ENCODE measurements at places on chromosomes 1 and 21.

DNA sequence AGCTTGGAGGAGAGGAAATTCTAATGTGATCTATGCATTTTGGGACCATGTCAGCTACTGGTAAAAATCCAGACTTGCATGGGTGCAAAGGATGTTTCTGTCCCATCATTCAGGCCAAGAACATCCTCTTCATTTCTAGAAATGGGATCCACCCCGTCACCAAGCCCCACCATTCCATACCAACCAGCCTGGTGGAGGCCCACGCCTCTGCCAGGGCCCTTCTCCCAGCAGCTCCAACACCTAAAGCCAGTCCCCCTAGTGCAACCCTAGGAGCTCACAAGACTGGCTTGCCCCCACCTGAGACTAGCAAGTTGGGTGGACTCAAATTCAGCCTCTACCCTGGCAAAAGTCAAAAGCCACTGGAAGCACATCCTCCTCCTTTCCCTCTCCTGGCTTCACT lies 1.9 kb downstream of the ARHGEF11 start:
- no peak for DNase-seq

- no peak for DNase-seq
Observed at GRCh38 chr1:85452948-85453347, 12.0 kb downstream of the DDAH1 start.

DNA sequence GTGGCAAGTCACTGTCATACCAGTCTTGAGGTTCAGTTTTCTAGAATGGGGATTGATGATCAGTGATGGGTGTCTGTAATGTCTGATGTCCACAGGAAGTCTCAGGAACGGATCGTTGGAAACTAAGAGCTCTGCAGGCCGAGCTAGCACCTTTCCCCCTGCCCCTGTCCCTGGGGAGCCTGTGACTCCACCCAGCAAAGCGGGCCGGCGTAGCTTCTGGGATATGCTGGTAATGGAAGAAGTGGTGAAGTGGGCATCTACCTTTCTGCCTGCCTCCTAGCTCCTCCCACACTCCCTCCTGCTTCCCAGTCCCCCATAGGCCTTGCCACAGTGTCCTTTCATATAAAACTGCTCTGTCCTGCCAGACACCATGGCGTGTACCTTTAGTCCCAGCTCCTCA lies 13.4 kb downstream of the HYI start:
- no peak for DNase-seq

GRCh38 chr1:239575113-239575512 lies 188.7 kb downstream of the CHRM3 start:
- no peak for DNase-seq

DNA sequence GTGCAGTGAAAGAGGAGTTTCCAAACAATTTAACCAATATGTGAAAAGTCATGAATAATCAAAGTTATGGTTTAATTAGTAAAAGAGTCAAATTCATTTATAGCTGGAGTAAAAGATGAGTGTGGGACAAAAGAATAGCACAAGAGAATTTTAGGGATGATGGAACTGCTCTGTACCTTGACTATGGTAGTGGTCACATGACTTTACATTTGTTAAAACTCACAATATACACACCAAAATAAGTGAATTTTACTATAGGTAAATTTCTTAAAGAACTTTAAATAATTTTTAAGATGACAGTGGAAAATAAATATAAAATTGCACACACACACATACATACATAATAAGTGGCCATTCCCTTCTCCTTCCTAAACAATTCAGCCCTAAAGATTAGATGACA lies 13.6 kb downstream of the CDC42BPA start:
- DNase-seq, result no peak

- DNase-seq, result no peak
Observed at GRCh38 chr1:20483098-20483832, 2.7 kb downstream of the CAMK2N1 start.

GRCh38 chr1:182198006-182198605 lies 136.6 kb upstream of the ZNF648 start:
- DNase-seq, result no peak

- no peak for DNase-seq
Observed at GRCh38 chr1:201250326-201251011, 32.8 kb upstream of the PKP1 start.

- DNase-seq, result peak; percentile 25
Observed at GRCh38 chr1:150976879-150977694, 2.5 kb upstream of the CERS2 start.

DNA sequence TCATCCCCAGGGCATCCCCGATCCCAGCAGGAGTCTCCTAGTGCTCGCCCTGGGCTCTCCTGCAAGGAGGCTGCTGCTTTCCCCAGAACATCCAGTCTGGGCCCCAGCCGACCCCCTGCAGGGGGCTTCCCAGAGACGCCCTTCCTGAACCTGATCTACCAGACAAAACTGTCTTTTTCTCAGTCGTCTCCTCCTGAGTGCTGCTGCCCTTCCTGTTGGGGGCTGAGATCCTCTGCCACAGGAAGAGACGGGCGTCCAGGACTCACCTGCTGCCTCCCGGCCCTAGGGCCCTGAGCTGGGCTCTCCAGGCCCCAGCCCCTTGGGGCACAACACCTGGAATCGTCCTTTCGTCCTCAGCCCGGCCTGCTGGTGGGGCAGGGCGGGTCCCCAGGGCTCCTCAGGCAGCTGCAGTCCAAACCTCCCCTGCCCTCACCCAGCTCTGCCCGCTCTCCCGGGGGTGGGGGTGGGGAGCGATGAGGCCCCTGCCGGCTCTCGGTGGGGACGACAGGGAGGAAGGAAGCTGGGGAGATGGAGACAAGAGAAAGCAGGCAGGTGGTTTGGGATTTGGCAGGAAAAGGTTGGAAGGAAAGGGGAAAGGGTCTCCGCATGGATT lies 36.9 kb downstream of the TP73 start:
- no peak for DNase-seq

GRCh38 chr21:38524168-38525153 lies 26.2 kb upstream of the ERG start:
- no peak for DNase-seq

DNA sequence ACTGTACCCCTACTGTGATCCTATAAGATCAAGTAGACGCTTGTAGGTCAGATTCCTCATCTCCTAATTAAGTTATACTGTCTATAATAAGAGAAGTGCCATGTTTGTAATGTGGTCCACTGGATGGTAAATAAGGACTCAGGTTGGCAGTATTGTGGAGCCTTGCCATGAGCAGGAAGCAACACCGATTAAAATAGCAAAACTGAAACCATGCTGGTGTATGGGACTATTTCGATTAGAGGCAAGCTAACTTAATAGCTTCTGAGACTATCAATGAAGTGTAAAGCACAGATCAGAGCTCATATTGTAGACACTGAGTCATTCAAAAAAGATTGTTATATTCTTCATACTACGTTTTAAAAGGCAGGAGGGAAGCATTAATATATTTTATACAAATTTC lies 348.8 kb downstream of the HHAT start:
- DNase-seq, result no peak

All from hypothalamus (tissue), 51 donors.